CD4-positive, alpha-beta T cell treated with Interleukin-6 at 100 ng/mL for 8 hours (primary cell): ENCODE measurements at places on chromosomes 1 and 21.

DNA sequence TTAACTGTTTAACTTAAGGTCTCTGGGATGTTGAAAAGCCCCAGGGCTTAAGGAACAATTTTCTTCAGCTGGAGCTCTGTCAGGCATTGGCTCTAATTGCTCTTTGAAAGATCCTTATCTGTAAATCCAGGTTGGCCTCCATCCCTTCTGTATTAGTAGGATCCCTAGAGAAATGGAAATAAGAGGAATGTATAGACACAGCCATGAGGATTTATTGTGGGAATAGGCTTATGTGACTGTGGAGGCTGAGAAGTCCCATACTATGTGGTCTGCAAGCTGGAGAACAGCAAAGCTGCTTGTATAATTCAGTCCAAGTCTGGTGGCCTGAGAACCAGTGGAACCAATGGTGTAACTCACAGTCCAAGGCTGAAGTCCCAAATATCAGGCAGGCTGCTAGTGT, 47.6 kb upstream of the VAV3 start:
- DNase-seq = no peak

- DNase-seq = no peak
Measured at GRCh38 chr1:22154626-22155025, 11.7 kb upstream of the WNT4 start.

DNA sequence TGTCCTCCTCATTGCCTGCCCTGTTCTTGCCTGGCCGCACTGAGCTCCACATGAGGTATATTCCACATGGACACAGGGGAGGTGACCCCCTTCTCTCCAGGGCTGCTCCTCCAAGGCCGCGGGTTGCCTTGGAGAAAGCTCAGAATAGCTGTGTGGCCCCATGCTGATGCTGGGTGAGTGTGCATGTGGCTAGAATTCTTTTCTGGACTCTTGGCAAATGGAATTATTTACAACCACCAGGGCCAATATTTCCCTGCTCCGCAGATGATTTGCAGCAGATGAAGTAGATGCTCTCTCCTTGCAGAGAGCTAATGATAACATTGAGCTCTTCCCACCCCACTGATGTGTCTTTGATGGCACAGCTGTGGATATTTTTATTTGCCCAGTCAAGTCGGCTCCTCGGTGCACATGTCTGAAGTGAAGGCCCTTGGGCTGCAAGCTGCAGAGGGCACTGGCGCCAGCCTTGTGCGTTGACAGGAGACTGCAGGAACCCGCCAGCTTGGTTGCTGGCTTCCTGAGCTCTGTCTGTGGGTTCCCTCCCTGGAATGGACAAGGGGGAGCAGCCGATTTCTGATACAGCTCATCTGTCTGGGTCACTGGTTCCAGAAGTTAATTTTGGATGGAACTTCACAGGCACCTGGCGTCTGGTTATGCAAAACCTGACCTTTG, 404.7 kb upstream of the VAMP3 start:
- DNase-seq = no peak

- no peak for DNase-seq
Measured at GRCh38 chr1:11328444-11328843, 55.4 kb downstream of the UBIAD1 start.

DNA sequence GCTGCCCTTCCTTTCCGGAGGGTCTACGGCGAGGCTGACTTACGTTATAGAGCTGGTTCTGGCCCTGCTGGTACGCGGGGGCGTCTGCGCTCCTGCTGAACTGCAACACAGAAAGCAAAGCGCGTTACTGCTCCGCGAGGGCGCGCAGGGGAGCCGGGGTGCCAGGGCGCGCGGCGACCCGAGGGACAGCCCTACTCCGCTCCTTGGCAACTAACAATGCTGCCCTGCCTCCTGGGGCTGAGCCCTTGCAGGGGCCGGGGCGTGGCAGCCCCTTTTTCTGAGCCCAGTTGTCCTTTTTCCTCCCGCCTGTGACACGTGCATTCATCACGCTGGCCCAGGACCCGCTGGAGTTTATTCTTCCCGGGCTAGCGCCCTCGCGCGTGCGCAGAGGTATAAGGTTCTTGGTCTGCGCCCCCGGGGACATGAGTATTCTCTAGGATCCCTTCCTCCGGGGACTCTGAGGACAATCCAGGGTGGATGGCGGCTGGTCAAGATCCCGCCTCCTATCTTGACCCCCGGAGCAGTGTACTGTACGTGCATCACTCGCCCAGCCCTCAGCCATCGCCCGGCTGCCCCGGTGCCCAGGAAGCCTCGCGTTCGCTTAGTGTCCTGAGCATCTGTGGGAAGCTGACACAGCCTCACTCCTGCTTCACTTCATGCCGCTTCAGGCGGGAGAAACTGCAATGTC, 78.9 kb downstream of the CD247 start:
- no peak for DNase-seq

GRCh38 chr1:172544481-172545104, 11.6 kb downstream of the SUCO start:
- DNase-seq = no peak

DNA sequence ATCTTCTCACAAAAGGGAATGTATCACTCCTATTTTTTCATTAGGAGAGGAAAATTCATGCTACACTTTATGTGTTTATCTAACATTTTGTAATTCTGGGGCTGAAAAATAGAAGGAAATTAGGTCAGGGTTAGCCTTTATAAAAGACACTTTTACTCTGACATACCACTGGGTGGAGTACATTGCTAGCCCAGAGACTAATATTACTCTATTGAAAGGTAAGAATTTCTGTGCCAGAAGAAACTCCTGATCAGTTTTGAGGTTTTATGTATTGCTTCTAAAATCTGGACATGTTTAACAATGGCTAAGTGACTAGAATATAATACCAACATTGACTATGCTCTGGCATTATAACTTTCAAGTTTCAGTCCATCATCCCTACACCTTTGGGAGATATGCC, 724.6 kb downstream of the USP25 start:
- DNase-seq = no peak
